ENCODE measurements at places on chromosomes 2 and 18. TPM values are rescaled to one million over a fixed set of nuclear protein-coding genes. Genes with fewer than 3 reads are reported as not detected.

Gene IL18R1
- total RNA-seq = 0.63 TPM

Gene NAT8
- not detected for total RNA-seq

Gene AMER3
- total RNA-seq = 45.4 TPM

Gene ERCC3
- total RNA-seq = 72.0 TPM

Gene ALLC
- total RNA-seq = not detected

Gene TMEM200C
- total RNA-seq = 12.8 TPM

Gene RAD51AP2
- 0.94 TPM for total RNA-seq

Gene SAG
- 0.63 TPM for total RNA-seq

Gene SPDYA
- total RNA-seq = 5.0 TPM

Gene HSPE1
- total RNA-seq = 53.5 TPM

Gene UGT1A10
- not detected for total RNA-seq

Gene ASNSD1
- 102 TPM for total RNA-seq

Gene FBLN7
- total RNA-seq = 2.5 TPM

Gene GORASP2
- total RNA-seq = 25.4 TPM

Gene MCM6
- 24.7 TPM for total RNA-seq

Measured in parietal lobe (tissue), 2 donors.